ENCODE measurements at places on chromosomes 4 and X.

DNA sequence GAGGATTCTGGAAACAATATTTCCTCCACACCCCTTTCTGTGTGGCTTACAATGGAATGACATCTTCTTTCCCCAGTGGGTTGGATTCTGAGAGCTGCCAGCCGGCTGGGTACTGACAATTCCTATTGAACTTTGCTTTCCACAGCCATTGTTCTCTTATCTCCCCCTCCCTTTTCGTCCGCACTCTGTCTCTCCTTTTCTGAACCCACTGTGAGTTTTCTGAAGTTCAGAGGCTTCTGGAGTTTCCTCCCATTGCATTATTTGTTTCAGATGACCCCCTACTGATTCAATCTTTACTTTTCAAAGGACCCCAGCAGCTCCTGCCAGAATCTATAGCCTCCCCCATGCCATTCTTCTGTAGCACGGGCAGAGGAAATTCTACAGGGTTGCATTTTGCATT lies 10.4 kb downstream of the SMPX start:
- no peak for DNase-seq

DNA sequence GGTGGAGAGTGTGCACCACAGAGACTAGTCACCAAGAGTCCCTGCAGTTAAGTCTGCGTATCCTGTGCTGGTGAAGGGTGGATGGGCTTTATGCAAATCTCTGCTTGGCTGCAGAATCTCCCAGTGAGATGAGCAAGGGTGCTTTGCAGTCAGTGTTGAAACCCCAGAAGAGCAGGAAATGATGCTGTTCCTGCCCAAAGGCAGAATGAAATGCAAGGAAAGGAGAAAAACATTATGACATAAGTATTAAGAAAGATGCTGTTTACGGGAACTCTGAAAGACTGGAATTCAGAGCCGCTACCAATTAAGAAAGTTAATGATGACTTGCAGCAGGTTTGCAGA lies 25.4 kb upstream of the ACSL1 start:
- no peak for DNase-seq

DNA sequence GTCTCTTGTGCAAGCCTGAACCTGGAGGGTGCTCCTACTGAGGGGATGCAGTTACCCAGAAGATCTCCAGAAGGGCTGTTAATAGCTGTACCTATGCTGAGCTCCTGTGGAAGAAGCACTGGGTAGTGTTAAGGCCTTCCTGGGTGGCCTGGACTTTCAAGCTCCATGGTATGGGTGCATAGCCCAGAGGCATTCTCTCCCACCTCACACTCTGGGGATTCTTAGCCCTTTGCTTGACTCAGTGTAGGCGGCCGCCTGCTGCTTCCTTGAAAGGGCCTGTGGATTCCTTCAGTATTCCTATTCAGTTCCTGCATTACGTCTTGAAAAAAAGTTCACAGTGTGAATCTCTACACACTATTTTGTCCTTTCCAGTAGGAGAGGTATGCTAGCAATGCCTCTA lies 235.7 kb upstream of the MAGEB16 start:
- no peak for DNase-seq

- no peak for DNase-seq
Observed at GRCh38 chr4:123297836-123298235, 98.8 kb upstream of the SPRY1 start.

DNA sequence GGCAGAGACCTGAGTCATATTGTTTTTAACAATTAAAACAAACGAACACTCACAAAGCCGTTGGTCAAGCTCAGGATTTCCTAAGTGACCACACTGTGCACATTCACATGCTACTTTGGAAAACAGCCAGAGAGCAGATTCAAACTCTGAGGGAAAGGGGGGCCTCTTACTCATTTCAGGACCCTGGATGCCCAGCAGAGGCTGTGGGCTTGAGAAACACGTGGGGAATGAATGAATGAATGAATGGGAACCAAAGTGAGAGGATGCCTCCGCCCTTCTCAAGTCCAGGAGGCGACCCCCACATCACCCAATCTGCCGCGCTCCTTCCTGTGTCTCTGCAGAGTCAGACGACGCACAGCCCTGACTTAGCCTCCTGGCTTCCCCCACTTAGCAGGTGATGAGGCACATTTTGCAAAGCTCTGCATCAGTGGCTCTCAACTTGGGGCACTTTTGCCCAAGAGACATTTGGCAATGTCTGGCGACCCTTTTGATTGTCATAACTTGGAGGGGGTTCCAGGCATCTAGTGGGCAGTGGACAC lies 76.0 kb downstream of the ABLIM2 start:
- DNase-seq: no peak

DNA sequence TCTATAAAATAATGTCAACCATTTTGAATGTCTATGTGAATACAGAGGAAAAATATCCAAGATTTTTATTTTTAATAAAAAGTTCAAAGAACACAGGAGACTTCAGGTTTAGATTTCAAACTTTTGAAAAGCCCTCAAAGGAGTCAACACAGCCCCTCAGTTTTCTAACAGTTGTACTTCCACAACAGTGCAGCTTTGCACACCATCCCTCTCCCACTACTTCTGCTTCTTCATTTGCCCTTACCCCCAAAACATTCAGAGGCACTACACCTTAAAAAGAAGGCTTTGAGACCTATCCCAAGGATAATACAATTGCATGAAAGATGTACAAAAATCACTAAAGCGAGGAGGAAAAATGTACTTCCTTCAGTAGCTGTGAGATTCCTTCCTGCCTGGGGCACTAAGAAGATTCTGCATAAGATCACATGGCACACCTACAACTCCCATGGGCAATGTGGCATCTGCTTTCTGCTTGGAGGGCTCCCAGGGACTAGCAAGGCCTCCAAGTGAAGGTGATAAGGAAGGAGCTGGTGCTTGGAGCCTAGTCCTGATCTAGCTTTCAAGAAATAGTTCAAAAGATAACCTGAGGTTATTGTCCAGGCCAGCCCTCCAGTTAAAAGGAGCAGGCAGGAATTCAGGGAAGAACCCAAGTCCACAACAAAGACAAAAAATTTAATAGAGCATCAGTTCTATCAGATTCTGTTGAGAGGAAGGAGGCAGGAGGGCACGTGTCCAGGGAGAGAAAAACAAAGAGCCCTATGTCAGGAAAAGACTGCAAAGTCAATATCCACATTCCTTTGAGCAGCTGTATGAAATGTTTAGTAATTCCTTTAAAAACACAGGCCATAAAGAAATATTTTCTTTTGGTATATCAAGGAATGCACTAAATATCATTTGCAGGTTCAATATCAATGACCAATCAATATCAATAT lies 19.1 kb downstream of the ARAP2 start:
- peak; percentile 19 for DNase-seq

GRCh38 chr4:77911091-77911490 lies 48.5 kb downstream of the MRPL1 start:
- no peak for DNase-seq

- DNase-seq: no peak
Observed at GRCh38 chr4:16225167-16225862, 956 bp downstream of the TAPT1 start.

DNA sequence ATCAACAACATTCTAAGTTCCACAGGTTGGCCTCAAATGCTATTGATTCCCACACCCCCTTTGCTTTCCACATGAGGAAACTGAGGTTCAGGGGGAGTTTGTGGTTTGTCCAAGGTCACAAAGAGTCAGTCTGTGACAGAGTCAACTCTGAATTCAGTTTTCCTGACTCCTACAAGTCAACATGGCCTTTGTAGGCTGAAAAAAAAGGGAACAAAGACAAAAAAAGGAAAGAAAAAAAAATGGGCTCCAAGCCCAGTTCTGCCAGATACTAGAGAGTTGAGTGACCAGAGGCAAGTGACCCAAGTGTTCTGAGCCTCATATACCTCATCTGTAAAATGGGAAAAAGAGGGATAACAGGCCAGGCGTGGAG lies 16.5 kb upstream of the PIM2 start:
- DNase-seq: no peak

DNA sequence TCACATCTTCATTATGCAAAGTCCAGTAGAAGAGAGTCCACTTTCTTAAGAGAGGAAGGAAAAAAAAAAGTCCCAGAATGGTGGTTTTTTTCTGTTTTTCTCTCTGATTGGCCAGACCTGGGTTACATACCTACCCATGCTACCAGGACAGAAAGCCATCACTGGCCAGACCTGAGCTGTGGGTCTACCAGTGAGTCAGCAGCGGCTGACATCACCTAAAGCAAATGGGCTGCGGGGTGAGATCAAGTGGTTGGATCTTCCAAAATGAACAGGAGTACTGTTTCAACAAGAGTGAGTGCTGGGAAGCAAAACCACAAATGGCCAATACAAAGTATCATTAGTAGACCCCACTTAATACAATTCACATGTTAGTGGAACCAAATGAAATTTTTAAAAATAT lies 1.6 kb upstream of the NDST3 start:
- no peak for DNase-seq

DNA sequence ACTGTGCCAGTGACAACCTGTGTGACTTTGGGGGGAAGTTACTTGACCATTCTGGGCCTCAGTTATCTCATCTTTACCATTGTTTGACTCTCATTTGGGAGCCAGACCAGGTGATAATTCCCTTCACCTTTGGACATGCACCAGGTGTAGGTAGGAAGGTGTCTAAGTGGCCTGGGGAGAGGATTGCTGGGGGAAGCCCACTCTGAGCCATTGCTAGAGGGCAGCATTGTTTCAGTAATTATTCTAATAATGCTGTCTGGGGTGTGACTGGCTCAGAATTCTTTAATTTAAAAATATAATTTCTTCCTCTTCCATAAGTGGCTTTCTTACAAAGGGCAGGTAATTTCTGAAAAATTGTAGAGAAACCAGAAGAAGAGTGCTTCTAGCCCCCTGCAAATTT lies 104.3 kb downstream of the RTL9 start:
- DNase-seq: peak; percentile 14

DNA sequence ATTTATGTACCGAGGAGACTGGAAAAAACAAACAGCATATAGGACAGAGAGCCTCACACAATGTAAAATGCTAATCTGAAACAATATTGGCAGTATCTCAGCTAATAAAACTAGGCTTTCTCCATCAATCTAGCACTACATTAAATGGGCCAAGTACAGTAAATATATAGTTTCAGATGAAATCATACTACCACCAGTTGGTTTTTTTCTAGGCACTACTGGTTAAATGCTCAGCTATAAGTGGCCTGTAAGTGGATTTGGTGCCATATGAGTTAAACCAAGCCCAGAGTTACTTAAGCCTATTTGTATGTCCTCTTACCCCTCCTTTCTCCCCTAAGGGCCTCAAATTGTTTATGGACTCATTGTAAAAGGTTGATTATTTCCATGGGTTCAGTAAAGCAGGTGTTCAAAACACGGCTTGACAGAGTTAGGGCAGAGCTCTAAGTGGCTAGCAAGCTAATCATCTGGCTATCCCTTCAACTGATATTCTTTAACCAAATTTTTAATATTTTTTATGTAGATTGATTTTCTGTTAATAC lies 57.5 kb downstream of the FAM13A start:
- DNase-seq: no peak

DNA sequence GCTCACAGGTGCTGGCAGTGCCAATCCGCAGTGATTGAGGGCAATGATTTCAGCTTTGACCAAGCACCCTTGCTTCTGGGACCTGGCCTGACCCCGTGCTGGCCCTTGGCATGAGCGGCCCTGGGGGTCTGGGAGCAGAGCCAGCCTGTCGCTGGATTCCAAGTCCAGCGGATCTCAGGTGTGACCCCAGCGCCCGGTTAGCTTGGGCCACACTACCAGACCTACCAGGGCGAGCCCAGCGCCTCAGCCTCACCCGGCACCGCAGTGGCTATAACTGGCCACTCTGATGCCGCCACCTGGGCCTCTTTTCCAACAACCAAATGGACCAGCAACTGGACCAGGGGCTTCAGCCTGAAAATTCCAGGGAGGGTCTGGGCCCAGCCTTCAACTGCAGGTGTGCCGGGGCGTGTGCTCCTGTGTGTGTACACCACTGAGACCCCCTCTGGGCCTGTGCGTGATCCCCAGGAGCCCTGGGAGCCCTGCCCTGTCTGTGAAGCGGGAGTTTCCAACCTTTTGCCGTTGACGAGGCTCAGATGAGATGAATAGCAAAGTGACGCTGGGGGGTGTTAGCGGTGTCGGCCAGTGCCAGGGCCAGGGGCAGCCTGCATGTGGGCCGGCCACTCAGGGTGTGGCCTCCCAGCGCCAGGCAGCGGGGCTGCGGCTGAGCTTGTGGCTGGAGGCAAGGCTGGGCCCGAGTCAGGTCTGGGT lies 658 bp downstream of the SH3TC1 start:
- DNase-seq: no peak

- DNase-seq: no peak
Observed at GRCh38 chr4:179615704-179616103, 2173.5 kb upstream of the AGA start.

GRCh38 chr4:107978716-107979451 lies 10.8 kb upstream of the HADH start:
- no peak for DNase-seq

DNA sequence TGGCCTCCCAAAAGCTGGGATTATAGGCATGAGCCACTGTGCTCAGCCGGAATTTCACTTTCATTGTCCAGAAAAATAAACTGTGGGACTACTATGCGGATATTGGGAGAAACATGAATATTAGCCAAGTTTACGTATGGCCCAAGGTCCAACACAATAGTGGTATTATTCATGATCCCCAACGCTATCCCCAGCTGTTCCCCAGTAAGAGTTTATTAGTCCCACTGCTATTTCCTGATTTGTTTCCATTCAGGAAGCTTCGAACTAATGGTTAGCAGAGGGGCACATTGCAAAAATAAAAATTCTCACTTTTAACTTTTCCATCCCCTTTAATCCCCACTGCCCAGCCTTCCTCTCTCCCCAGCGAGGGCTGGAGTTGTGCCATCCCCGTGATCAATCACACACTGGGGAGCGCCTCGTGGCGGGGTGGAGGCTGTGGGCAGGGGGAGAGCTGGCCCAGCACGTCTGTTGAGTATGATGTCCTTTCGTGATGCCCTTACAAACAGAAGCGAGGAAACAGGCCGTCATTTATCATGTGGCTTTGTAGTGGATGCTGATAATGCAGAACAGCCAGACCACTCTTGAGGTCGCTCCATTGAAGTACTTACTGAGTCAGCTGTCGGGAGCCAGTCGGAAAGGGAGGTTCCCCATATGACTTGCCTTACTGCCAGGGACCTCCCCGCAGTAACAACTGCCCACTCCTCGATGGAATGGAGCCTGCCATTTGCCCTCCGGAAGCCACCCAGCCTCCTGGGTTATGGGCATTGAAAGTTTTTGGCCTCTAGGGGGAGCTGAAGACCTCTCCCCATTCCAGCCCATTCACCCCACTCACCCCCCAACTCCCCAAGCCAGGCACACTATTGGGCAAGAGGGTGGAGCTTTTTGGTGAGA lies 117.0 kb downstream of the KDR start:
- DNase-seq: peak; percentile 37

DNA sequence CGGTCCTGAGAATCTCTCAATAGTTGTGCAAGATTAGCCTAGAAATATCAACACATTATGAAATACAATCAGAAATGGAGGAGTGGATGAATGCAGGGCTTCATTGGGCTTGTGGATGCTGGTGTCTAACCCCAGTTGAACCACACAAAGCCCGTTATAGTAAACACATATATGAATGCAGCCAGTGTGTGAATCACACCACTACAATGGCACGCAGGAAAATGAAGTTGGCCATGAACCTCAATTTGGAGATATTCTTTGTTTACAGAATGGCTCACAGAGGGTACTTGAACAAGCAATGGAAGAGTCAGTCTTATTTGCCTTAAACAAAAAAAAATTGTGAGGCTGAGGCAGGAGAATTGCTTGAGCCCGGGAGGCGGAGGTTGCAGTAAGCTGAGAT lies 57.8 kb downstream of the SOD3 start:
- no peak for DNase-seq
